Activated CD8-positive, alpha-beta memory T cell treated with anti-CD3 and anti-CD28 coated beads, Interleukin-2, amount 10 ng/mL, durations not matched to agents 7 days and 5 days (primary cell): ENCODE measurements at places on chromosomes 11 and 22. TPM values are rescaled to one million over a fixed set of nuclear protein-coding genes. Genes with fewer than 3 reads are reported as not detected.
A peak's percentile ranks its signal among the peaks of the same experiment; 100 is the strongest.

GRCh38 chr22:23767673-23768548 is at the start of gene CHCHD10:
Gene CHCHD10 (minus strand): TSS chr22:23767972. CDS start chr22:23767874, 98 bp downstream.
- peaks cover 3% of the 10 kb centered on the region for H3K36me3 ChIP-seq
- peak within 1 kb of the TSS; percentile 75 for H3K4me3 ChIP-seq
- DNase-seq = peak; percentile 85
- H3K4me1 ChIP-seq = peaks cover 53% of the 10 kb centered on the region
- H3K27me3 ChIP-seq = no peaks in the 10 kb centered on the region

- H3K27me3 ChIP-seq = no peaks in the 10 kb centered on the region
- no peaks in the 10 kb centered on the region for H3K4me1 ChIP-seq
- DNase-seq = no peak
- H3K4me3 ChIP-seq = no peak overlapping the region
- H3K36me3 ChIP-seq = peaks cover 14% of the 10 kb centered on the region
These were observed 7.7 kb upstream of the DLAT start for GRCh38 chr11:112017538-112017937.

GRCh38 chr22:41782316-41782715 is 18.2 kb upstream of the CCDC134 start:
- H3K27me3 ChIP-seq = no peaks in the 10 kb centered on the region
- H3K27ac ChIP-seq = peak overlapping the region; percentile 99
- DNase-seq = peak; percentile 65
- peaks cover 41% of the 10 kb centered on the region for H3K4me1 ChIP-seq
- peaks cover 4% of the 10 kb centered on the region for H3K36me3 ChIP-seq

Gene PTPMT1
- total RNA-seq = 48.4 TPM

DNA sequence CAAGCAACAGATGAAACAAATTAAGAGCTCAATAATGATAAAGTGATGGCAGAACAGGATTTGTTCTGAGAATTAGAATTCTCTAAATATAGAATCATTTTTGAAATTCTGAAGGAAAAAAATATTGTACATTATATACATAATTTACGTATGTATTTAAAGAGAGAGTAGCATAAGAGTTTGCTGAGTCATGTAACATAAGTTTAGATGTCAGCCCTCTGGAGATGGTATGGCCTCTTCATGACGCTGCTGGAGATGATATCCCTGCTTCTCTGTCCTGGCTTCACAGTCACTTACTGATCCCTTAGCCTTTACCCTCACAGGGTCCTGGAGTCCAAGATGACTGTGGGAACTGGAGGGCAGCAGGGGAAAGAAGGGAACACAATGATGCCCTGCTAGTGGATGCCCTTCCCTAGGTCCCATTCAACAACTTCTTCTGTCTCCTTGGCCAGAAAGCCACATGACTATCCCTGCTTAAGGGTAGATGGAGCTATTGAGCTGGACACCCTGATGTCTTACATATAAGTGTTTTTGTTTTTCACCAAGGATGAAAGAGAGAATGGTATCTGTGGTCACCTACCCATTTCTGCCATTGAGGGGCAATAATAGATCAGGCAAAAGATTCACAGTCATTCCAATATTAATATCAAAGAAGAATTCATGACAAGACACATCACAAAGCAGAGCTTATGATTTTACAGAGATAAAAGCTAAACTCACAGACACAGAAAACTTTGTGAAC is 753.1 kb downstream of the TBC1D22A start:
- no peaks in the 10 kb centered on the region for H3K27me3 ChIP-seq
- no peak for DNase-seq

DNA sequence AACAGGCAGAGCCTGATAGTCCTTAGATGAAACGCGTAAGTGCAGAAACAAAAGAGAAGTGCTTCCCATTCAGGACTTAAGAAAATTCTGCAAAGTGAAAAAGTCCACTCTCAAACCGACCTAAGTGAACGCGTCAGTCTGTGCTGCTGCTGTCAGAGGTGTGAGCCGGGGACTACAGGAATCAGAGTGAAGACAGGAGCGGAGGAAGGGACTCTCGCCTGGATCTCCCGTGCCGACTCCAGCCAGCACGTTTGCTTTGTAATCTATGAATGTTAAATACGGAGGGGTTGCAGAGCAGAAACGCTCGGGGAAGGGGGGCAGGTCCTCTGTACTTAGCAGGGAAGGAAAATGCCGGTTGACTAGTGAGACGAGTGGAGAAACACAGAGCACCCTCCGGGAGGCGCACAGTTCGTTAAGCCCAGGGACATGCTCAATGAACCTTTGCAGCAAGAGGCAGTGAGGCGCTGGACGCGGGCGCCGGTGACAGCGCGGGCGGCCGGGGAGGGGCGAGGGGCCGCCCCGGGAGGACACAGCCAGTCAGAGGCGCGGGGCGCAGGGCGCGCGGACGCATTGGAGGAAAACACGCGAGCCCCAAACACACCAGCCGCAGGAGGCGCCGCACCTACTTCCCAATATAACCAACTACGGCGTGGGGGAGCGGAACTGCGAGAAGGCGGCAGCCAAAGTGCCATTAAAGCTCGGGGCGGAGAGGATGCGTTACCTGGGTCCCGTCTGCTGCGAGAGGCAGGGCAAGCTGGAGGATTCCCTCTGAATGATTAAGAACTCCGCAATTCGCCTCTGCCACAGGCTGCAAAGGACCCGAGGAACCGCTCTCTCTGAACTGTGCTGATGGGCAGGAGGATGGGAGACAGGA is at the start of gene CNTN5:
Gene CNTN5 (plus strand): TSS at position 598 of the 874 bp plus-strand sequence.
- H3K4me1 ChIP-seq = peaks cover 4% of the 10 kb centered on the region
- peaks cover 26% of the 10 kb centered on the region for H3K27me3 ChIP-seq
- H3K36me3 ChIP-seq = no peaks in the 10 kb centered on the region
- DNase-seq = no peak
- H3K27ac ChIP-seq = no peak within 1 kb of the TSS

Gene LAYN
- total RNA-seq = 40.1 TPM

Gene FOLH1
- not detected for total RNA-seq

Gene KDM4E
- total RNA-seq = not detected

Gene TEX12
- total RNA-seq = not detected

GRCh38 chr11:44694443-44694842 is 32.3 kb upstream of the TSPAN18 start:
- H3K27ac ChIP-seq = peak overlapping the region; percentile 36
- no peaks in the 10 kb centered on the region for H3K36me3 ChIP-seq
- H3K4me1 ChIP-seq = peaks cover 9% of the 10 kb centered on the region
- H3K27me3 ChIP-seq = peaks cover 4% of the 10 kb centered on the region
- no peak overlapping the region for H3K4me3 ChIP-seq

Gene HINFP
- 43.0 TPM for total RNA-seq

- H3K36me3 ChIP-seq = no peaks in the 10 kb centered on the region
- H3K4me1 ChIP-seq = no peaks in the 10 kb centered on the region
- peaks cover 4% of the 10 kb centered on the region for H3K27me3 ChIP-seq
- DNase-seq = no peak
These were observed 1.4 kb upstream of the MS4A14 start for GRCh38 chr11:60394666-60395380.

DNA sequence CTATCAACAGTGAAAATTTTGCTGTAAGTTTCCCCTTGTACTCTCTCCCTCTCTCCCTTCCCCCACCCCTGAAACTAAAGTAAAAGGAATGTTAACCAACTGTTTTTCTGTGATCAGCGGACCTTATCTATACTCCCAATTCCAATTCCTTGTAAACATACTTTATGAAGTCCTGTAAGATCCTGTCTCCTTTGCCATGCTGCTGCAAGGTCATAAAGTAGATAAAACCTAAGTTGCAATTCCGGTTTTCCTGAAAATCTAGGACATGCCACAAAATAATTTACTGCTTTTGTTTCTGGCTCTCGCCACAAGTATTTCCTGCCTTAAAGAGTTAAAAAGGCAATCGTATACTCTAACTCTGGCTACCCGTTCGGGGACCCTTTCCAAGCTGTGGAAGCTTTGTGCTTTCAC is 1469.0 kb downstream of the LRRC4C start:
- H3K27me3 ChIP-seq = no peaks in the 10 kb centered on the region
- H3K4me1 ChIP-seq = no peaks in the 10 kb centered on the region
- no peak for DNase-seq
- no peak overlapping the region for H3K4me3 ChIP-seq
- H3K36me3 ChIP-seq = no peaks in the 10 kb centered on the region
- no peak overlapping the region for H3K27ac ChIP-seq

GRCh38 chr11:44178381-44178780 is 82.9 kb downstream of the EXT2 start:
- no peak overlapping the region for H3K27ac ChIP-seq
- H3K4me1 ChIP-seq = no peaks in the 10 kb centered on the region

Gene FLRT1
- total RNA-seq = not detected

GRCh38 chr11:71138737-71139425 is 113.5 kb downstream of the SHANK2 start:
- H3K4me3 ChIP-seq = no peak overlapping the region
- H3K27ac ChIP-seq = no peak overlapping the region
- H3K36me3 ChIP-seq = no peaks in the 10 kb centered on the region
- no peak for DNase-seq

DNA sequence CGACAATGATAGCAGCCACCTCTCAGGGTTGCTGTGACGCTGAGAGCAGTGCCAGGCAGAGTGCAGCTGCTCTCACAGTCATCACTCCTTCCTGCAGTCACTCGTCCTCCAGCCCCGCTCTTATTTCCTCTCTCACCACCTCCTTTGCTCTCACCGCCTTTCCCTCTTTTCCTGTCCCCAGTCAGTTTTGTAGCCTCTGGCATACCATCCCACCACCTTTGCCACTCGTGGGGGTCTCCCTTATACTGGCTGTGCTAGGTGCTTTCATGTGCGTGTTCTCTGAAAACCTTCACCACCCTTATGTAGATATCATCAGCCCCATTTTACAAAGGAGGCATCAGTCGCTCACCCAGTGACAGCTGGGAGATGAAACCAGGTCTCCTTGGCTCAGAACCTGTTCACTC is 19.3 kb upstream of the ST3GAL4 start:
- no peak for DNase-seq
- no peak overlapping the region for H3K4me3 ChIP-seq
- peak overlapping the region; percentile 67 for H3K27ac ChIP-seq
- H3K4me1 ChIP-seq = peaks cover 20% of the 10 kb centered on the region

Gene RASD2
- 0.09 TPM for total RNA-seq

DNA sequence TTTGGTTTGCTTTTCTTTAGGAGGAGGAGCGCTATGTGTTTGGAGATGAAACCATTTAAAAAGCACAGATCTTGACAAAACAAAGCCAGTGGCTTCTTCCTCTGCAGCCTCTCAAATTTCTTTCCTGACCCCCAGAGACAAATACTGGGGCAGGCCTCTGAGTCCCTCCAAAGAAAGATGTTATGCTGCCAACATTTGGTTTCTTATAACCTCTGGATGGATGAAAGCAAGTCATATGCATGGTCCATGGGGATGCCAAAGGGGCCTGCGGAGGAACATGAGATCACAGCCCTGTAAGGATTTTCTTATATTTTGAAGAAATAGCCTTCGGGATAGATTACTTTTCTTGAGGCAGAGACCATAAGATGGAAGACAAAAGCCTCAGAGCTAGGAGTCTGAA is 179.1 kb downstream of the TENM4 start:
- no peaks in the 10 kb centered on the region for H3K4me1 ChIP-seq
- no peak overlapping the region for H3K27ac ChIP-seq
- no peaks in the 10 kb centered on the region for H3K27me3 ChIP-seq

DNA sequence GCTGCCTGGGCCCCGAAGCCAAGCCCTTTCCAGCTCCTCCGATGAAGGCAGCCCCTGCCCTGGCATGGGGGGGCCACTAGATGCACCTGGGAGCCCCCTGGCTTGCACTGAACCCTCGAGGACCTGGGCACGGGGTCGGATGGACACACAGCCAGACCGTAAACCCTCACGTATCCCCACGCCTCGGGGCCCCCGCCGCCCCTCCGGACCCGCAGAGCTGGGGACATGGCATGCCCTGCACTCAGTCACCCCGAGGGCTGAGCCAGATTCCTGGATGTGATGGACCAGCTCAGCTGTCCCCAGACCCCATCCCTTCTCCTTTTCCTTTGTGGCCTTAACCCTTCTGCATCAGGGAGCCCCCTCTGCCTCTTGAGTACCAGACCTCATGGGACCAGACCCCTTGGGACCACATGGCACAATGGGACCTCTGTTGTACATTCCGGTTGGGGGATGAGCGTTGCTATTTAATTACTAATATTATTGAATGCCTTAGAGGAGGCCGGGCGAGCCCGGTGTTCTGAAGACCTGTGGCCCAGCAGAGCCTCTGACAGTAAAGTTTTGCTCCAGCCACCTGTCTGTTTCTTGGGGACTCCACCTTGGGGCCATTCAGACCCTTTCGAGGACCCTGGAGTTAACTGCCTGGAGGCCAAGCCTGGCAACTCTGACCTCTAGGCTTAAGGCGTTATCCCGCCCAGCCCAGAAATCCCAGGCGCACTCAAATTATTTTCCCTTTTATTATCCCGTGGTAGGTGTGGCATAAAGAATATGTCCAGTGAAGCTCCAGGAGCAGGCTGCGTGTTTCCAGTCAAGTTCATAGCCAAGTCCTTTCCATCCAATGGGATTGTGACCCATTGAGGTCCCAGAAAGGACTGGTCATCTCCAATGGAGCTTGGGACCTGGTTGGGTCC is 3.0 kb downstream of the RASL10A start:
- no peaks in the 10 kb centered on the region for H3K36me3 ChIP-seq
- H3K4me3 ChIP-seq = no peak overlapping the region
- no peak for DNase-seq
- no peak overlapping the region for H3K27ac ChIP-seq

Gene MYOD1
- total RNA-seq = not detected

Gene PRG3
- total RNA-seq = not detected

GRCh38 chr11:65445101-65445603 is 22.6 kb downstream of the NEAT1 start:
- H3K36me3 ChIP-seq = peaks cover 15% of the 10 kb centered on the region
- H3K4me3 ChIP-seq = no peak overlapping the region
- peak overlapping the region; percentile 60 for H3K27ac ChIP-seq

- no peak overlapping the region for H3K27ac ChIP-seq
- no peak overlapping the region for H3K4me3 ChIP-seq
- H3K27me3 ChIP-seq = no peaks in the 10 kb centered on the region
- H3K4me1 ChIP-seq = peaks cover 50% of the 10 kb centered on the region
- no peak for DNase-seq
- H3K36me3 ChIP-seq = peaks cover 73% of the 10 kb centered on the region
These were observed 16.6 kb downstream of the SLC43A3 start for GRCh38 chr11:57410287-57410686.

Gene UPB1
- total RNA-seq = 0.09 TPM

GRCh38 chr11:92432515-92432914 is 207.9 kb downstream of the FAT3 start:
- no peak overlapping the region for H3K4me3 ChIP-seq
- no peak for DNase-seq
- no peak overlapping the region for H3K27ac ChIP-seq
- no peaks in the 10 kb centered on the region for H3K36me3 ChIP-seq
- H3K27me3 ChIP-seq = no peaks in the 10 kb centered on the region

- peaks cover 8% of the 10 kb centered on the region for H3K4me1 ChIP-seq
- peaks cover 12% of the 10 kb centered on the region for H3K36me3 ChIP-seq
- no peak overlapping the region for H3K27ac ChIP-seq
- no peak overlapping the region for H3K4me3 ChIP-seq
- H3K27me3 ChIP-seq = no peaks in the 10 kb centered on the region
- DNase-seq = no peak
These were observed 67.2 kb upstream of the MTMR2 start for GRCh38 chr11:95991101-95991500.

Gene IZUMO1R
- not detected for total RNA-seq

GRCh38 chr11:41497974-41498373 is 38.5 kb upstream of the LRRC4C start:
- DNase-seq = no peak
- no peak overlapping the region for H3K27ac ChIP-seq
- H3K27me3 ChIP-seq = no peaks in the 10 kb centered on the region
- no peak overlapping the region for H3K4me3 ChIP-seq
- H3K36me3 ChIP-seq = no peaks in the 10 kb centered on the region
